ENCODE measurements at places on chromosomes 6 and 20.

- DNase-seq = no peak
These were observed 4.1 kb upstream of the NOL4L start for GRCh38 chr20:32589256-32589655.

DNA sequence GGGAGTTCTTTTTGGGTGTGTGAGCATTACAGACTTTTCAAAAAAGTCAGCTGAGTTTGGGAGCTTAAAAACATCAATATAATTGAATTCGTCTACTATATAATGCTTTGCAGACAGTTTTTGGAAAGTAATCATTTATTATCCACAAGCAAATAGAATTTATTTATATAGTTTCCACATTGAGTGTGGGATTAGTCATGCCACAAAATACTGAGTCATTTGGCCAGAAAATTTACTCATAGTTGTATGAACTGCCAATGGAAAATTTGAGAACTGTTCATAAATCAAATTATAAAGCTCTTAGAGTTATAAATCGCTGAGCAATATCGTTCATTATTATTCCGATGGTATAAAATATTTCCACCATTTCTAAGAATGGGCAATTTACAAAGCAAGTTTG, 5.0 kb downstream of the BEND6 start:
- no peak for DNase-seq

DNA sequence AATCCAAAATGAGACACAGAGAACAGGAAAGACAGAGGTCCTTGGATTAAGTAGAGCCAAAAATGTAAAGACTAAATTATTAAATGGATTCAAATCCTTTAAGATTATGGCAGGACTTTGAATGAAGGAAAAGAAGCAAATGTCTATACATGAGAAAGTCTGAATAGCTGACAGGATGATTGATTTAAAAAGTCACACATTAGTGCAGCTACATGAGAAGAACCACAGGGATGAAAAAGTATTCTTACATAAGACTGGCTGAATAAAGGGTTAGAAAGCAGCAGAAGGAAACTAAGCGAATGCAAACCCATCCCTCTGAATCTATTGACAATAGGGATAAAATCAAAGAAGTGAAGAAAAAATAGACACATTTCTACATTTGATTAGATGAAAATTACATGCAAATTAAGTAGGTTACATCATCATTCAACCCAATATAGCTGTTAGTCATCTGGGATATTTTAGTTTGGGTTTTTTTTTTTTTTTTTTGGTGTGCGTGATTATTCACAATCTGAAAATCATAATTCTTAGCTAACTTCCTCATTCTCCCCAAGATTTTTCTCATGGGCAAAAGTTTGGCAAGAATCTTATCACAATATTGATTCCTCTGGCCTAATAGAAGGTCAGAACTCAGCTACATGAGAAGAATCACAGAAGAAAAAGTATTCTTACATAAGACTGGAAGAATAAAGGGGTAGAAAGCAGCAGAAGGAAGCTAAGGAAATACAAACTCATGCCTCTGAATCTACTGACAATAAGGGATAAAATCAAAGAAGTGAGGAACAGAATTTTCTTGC, 845.4 kb downstream of the HACE1 start:
- no peak for DNase-seq

- no peak for DNase-seq
These were observed 7.5 kb downstream of the NELFCD start for GRCh38 chr20:58988565-58988882.

DNA sequence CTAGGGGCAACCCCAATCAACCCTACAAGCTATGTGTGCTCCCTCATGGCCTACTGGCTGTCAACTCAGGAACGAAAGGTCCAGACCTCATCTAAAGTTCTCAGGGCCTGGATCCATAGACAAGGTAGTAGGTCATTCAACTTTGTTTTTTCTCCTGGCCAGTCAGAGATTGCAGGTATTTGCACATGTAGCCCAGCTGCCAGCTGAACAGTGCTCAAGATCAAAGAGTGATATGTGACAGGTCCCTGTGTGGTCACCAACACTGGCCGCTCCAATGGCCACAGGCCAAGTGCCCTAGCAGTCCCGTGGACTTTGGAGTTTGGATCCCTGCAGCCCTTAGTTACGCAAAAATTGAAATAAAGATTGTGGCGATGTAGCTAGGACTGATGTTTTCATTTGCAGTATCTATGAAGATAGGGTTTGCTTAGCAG, 60.6 kb upstream of the ATXN1 start:
- no peak for DNase-seq

DNA sequence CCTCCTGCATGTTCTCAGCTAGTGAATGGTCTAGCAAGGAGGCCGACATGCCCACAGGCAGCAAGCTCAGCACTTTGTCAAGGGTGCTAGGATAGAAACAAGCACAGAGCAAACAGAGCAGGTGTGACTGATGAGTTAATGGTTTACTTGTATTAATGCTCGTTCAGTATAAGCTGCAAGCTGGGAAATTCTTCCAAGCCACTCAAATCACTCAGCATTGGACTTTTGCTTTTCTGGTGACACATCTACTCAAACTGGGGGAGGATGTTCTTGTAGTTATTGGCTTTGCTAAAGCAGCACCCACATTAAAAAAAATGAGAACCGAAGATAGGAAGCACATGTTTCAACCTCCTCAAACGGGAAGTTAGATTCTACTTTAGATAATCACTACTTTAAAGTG, 43.1 kb upstream of the NEDD9 start:
- DNase-seq = no peak

GRCh38 chr6:134596191-134596590, 278.3 kb upstream of the SGK1 start:
- no peak for DNase-seq

DNA sequence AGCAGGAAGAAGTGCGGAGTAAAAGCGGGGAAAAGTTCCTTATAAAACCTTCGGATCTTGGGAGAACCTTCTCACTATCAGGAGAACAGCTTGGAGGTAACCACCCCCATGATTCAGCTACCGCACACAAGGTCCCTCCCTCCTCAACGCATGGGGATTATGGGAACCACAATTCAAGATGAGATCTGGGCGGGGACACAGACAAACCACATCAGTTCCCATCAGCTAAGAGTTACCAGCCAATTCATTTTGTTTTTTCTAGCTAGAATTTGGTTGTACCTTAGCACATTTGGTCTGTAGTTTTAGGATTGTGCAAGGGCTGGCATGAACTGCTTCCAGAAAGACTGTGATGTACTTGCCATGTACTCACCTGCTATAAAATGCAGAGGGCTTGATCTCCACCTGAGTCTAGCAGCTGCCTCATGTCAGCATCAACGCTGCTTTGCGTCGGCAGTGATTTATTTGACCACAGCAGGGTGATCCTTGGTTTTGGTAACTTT, 94.7 kb upstream of the SLC2A12 start:
- no peak for DNase-seq

- DNase-seq = peak; percentile 68
These were observed at the start of gene ELOVL2 for GRCh38 chr6:11043961-11044711. ELOVL2 (minus strand) TSS chr6:11044305; CDS start chr6:11044230, 75 bp downstream.

GRCh38 chr6:160974304-160974771, 17.2 kb upstream of the MAP3K4 start:
- DNase-seq = no peak

DNA sequence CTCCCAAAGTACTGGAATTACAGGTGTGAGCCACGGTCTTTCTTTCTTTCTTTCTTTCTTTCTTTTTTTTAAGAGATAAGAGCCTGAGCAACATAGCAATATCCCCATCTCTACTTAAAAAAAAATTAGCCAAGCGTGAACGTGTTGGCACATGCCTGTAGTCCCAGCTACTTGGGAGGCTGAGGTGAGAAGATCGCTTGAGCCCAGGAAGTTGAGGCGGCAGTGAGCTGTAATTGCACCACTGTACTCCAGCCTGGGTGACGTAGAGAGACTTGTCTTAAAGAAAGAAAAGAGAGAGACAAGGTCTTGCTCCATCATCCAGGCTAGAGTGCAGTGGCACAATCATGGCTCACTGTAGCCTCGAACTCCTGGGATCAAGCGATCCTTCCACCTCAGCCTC, 162.0 kb upstream of the MLN start:
- no peak for DNase-seq

DNA sequence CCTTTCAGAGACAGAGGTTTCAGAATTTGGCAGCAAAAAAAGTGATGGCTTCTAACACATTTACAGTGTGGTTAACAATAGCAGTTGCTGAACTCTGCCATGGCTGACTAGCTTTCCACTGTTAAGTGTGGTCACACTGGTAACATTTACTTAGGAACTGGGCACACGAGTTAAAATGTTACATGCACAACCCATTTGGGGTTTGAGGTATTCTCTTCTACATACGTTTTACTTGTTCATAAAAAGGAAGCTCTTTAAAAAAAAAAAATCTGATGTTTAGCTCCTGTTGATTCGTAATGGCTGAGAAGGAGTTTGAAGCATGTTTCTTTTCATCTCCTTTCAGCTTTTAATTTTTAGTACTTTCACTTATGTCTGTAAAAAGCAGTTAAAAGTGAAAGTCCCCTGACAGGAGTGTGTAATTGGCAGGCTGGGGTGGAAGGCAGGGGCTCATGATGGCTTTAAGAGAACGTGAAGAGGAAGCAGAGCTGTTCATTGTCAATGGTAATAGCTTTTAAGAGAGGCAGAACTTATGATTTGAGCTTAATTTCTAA, 245.9 kb downstream of the FARS2 start:
- no peak for DNase-seq

DNA sequence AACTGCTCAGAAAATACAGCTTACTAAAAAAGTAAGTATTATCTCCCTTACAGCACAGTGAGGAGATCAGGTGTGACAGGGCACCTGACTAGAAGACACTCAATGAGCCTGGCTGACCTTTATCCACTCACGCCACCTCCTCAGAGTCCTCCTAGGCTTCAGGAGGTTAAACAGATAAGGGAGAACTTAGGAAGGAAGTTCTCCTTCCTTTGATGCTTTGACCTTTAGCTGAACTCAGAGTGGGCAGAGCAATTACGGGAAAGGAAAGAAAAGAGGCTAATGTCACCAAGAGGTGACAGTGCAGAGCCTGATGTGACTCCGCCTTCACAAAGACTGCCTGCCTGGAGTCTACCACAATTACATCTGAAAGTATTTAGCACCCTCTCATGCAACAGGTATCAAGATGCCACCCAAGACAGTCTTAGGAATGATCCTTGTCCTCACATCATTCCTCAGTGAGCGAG, 36.7 kb downstream of the MAN1A1 start:
- DNase-seq = no peak
